ENCODE measurements at places on chromosomes 2 and 18. TPM values are rescaled to one million over a fixed set of nuclear protein-coding genes. Genes with fewer than 3 reads are reported as not detected.

The NAT8 gene
- 40.6 TPM for total RNA-seq

The PMS1 gene
- 9.5 TPM for total RNA-seq

The INPP5D gene
- 4.8 TPM for total RNA-seq

The TRAPPC12 gene
- total RNA-seq: 72.4 TPM

The ELOA2 gene
- not detected for total RNA-seq

The SIX2 gene
- total RNA-seq: not detected

The PSMA8 gene
- not detected for total RNA-seq

The GALNT3 gene
- total RNA-seq: 1.6 TPM

The CDH2 gene
- total RNA-seq: 35.9 TPM

The LIPG gene
- 81.9 TPM for total RNA-seq

DNA sequence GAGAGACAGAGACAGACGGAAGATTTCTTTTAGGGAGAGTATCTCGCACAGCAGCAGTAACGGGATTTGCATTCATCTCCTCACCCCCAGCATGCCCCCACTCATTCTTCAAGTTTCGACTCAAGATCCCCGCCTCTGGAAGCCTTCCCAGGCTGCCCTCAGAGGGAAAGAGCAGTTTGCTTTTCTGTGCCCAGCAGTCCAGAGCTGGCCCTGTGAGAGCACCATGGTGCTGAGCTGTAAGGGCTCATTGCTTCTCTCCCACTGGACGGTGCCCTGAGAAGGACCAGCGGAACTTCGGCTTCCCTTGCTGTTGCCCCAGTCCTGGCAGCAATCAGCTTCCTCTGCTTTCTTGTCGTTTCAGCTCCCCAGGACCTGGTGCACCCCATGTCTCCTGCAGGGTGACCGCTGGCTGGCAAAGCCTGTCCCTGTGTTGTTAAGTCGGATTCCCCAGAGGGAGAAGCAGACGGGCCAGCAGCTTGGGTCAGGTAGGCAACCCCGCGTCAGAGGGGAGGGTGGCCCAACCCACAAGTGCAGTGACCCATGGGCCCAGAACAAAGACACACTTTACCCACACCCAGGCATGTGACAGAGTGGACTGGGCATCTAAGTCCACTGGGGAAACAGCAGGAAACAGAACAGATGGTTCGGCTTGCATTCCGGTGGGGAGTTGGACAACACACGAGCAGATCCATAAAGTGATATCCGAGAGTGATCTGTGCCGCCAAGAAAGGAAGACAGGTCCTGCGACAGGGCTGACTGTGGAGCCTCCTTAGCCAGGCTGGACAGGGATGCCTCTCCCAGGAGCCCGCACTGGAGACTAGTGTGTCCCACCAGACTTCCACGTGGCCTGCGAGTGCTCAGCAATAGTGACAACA is 36.6 kb downstream of the TMEM177 start:
- DNase-seq: no peak

DNA sequence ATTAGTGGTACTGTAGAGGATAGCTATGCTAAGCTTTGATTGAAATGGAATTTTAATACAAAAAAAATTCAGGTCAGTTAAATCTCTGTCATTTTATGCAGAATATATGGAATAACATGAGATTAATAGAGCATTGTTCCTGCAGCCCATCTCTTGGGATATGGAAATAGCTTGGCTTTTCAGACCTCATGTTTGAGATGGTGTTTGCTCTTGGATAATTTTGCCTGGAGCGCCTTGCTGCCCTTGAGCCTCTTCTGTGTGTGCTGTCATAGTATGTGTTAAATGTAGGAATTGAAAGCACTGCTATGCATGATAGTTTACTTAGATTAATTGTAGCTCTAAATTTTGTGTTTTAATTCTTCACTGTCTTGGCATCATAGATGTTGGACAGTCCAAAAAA is 27.7 kb downstream of the GALNT1 start:
- DNase-seq: no peak

GRCh38 chr2:2591542-2591940 is 260.5 kb upstream of the MYT1L start:
- no peak for DNase-seq

DNA sequence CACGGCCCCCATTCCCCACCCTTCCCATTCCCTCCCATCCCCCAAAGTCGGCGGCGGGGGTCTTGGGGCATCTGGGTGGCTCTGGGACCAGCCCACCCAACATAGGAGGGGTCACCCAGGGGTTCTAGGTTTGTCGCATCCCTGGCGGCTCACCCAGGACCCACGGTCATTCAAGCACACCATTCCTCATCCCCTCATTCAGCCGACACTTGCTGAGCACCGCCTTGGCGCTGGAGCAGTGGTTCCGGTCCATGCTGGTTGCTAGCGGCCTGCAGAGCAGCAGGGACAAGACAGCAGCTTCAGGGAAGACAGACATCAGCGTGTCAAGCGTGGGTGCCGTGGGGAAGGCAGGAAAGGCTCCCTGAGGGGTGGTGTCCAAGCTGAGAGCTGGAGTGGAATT is 50.5 kb upstream of the OTOS start:
- DNase-seq: peak; percentile 38

GRCh38 chr2:228329282-228329681 is 147.8 kb upstream of the SPHKAP start:
- no peak for DNase-seq

GRCh38 chr2:138267161-138267901 is 234.2 kb upstream of the SPOPL start:
- DNase-seq: no peak

DNA sequence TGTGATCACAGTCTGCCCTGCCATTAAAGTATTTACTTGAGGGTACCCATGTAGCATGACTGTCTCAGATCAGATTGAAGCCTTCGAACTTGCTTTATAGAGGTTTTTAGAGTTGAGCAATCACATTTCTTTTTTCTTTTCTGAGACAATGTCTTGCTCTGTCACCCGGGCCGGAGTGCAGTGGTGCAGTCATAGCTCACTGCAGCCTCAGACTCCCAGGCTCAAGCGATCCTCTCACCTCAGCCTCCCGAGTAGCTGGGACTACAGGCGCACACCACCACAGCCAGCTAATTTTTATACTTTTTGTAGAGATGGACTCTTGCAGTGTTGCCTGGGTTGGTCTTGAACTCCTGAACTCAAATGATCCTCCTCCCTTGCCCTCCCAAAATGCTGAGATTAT is 153.4 kb downstream of the AGAP1 start:
- DNase-seq: no peak

GRCh38 chr18:25289001-25289631 is 62.9 kb downstream of the ZNF521 start:
- no peak for DNase-seq

- no peak for DNase-seq
These were observed 203.0 kb downstream of the SETBP1 start for GRCh38 chr18:44883671-44884070.

DNA sequence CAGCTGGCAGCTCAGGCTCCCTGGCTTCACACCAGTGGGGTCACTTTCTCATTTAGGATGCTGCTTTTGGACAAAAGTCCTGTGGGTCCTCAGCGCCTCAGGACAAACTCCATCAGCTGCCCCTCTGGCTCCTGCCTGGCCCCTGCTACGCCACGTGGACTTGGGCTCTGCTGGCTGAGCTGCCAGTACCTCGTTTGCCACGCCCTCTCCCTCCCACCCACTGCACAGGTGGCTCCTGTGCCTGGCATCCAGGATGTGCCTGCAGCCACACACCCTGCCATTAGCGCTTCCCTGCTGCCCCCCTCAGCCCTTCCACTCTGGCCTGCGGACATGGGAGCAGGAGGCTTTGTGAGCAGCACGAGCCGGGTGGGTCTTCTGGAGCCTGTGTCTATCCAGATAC is 118.9 kb downstream of the ZNF236 start:
- DNase-seq: no peak

DNA sequence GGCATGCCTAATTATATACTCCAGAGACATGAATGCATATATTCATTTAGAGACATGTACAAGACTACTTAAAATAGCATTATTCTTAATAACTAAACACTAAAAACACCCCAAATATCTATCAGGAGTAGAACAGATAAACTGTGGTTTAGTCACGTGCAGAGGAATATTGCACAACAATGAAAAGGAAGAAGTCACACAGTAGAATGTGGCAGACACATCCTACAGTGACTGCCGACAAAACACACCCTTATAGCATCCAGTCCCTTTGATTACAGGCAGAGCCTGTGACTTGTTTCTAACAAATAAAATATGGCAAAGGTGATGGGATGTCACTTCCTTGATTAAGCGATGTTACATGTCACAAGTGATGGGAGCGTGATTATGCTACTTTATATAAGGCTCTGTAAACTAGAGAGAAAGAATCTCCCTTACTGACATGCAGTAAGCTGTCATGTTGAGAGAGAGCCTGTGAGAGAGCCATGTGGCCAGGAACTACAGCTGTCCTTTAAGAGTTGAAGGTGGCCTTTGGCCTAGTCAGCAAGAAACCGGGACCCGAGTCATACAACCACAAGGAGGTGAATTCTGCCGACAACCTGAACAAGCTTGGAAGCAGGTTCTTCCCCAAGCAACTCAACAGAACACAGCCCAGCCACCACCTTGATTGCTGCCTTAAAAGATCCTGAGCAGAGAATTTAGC is 39.1 kb upstream of the LGALSL start:
- no peak for DNase-seq

GRCh38 chr2:149573760-149574159 is 13.8 kb downstream of the MMADHC start:
- DNase-seq: no peak

- no peak for DNase-seq
These were observed 26.7 kb downstream of the TANC1 start for GRCh38 chr2:158994920-158995676.

DNA sequence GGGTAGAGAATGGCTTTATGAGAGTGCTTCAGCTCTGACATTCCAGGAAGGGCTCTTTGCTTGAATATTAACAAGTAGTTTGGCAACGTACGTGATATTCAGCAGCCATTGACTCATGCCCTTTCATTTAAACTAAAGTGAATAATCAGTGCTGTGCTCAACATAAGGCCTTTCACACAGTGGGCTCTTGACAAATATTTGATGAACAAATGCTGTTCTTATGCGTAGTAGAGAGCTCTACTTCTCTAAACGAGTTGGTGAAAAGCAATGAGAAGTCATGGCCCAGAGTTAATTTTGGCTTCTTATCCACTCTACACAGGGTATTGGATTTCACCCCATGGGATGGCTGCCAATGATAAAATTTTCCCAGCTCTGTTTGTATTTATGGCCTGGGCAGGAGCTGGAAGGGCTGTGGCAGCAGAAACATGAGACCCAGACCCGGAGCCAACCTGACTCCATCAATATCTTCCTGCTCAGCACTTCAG is 338.9 kb downstream of the CCDC85A start:
- DNase-seq: peak; percentile 84

DNA sequence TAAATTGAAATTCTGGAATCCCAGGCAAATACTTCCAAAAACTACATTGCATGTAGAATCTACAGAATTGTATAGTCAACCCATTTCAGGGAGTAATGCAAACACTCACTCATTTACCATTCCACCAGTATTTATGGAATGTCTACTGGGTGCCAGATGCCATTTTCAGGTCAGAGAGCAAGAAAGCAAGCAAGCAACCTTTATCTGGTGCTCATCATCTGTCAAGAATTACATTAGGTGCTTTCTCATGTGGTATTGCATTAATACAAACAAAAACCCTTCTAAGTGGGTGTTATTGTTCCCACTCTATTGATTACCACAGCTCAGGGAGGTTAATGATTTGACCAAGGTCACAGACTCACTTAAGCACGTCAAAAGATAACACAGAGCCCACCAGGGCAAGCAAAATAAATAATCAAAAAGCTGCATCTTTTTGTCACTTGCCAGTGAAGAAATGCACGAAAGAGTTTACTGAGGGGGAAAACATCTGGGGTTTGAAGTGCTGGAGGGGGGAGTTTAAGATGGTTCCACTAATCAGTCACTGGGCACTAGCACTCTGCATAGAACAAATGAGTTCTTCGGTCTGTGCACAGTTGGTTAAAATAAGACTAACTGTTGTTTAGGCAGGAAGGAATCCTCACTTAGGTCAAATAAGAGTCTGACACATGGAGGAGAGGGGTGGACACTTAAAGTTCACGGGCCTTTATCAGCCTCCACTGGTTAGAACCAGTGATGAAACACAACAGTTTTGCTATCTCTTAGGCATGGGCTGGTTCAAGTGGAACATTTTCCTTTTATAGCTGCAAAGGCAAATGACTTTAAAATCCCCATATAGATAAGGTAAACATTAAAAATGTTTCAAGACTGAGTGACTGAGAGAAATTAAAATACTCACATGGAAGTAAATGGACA is 208.8 kb downstream of the CDH2 start:
- no peak for DNase-seq

GRCh38 chr2:174694196-174694878 is 69.9 kb downstream of the CHRNA1 start:
- DNase-seq: no peak

GRCh38 chr2:65240657-65241056 is 13.0 kb downstream of the ACTR2 start:
- DNase-seq: no peak

DNA sequence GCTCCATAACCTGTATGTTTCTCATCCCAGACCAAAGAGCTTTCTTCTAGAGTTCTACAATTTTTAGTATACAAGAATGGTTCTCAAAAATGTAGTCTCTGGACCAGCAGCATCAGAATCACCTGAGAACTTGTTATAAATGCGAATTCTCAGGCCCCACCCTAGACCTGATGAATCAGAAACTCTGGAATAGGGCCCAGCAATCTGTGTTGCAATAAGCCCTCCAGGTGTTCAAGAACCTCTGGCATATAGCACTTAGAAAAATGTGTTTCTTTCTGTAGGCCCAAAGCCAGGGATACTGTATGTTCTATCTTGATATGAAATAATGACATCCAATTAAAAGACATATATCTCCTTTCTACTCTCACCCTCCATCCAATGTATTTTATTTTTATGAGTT is 10.4 kb downstream of the PAIP2B start:
- no peak for DNase-seq

DNA sequence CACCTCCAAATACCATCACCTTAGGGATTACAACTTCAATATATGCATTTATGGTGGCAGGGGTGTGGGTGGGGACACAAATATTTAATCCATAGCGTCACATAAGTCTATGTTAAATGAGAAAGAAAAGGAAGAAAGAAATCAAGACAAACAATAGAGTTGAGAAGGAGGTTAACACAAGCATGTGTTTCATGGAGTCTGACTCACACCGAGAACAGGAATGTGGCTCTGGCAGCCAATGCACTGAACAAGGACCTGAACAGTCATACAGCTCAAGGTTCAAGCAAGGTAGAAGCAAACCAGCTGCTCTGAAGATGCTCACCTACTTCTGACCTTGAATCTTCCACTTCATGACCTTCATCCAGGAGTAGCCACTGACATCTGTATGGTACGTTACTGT is 36.2 kb upstream of the LPIN1 start:
- no peak for DNase-seq

All from right lobe of liver (tissue), 6 donors.